Sigmoid colon (tissue), 7 donors: ENCODE measurements at places on chromosomes 4 and X.

GRCh38 chr4:152385551-152385950, 150.3 kb downstream of the FBXW7 start:
- no peaks in the 10 kb centered on the region for H3K27me3 ChIP-seq
- no peak overlapping the region for H3K27ac ChIP-seq
- peaks cover 9% of the 10 kb centered on the region for H3K4me1 ChIP-seq
- DNase-seq: no peak
- H3K4me3 ChIP-seq: no peak overlapping the region

- peak overlapping the region; percentile 55 for H3K4me3 ChIP-seq
- DNase-seq: peak; percentile 79
- no peaks in the 10 kb centered on the region for H3K4me1 ChIP-seq
- peak overlapping the region; percentile 91 for H3K27ac ChIP-seq
- no peaks in the 10 kb centered on the region for H3K36me3 ChIP-seq
- no peaks in the 10 kb centered on the region for H3K27me3 ChIP-seq
These were observed 10.2 kb downstream of the HNRNPH2 start for GRCh38 chrX:101417981-101418841.

DNA sequence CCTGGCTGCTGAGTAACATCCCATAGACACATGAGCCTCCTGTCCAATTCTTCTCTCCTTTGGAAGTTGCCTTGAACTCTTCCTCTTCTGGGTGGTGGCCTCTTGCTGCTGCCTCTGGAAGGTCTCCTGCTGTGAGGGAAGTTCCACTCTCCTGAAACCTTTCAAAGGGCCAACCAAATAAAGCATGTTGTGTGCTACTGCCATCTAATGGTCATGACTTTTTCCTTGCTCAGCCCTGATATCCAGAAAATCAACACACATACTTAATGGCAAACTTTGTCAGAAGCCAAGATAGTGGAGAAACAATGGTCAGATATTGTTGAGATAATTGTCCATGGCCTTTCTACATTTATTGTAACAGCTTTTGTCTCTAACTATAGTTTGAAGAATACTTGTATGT, 19.1 kb upstream of the ZXDA start:
- no peak overlapping the region for H3K4me3 ChIP-seq
- no peaks in the 10 kb centered on the region for H3K36me3 ChIP-seq
- H3K27ac ChIP-seq: no peak overlapping the region
- H3K27me3 ChIP-seq: no peaks in the 10 kb centered on the region
- no peak for DNase-seq

DNA sequence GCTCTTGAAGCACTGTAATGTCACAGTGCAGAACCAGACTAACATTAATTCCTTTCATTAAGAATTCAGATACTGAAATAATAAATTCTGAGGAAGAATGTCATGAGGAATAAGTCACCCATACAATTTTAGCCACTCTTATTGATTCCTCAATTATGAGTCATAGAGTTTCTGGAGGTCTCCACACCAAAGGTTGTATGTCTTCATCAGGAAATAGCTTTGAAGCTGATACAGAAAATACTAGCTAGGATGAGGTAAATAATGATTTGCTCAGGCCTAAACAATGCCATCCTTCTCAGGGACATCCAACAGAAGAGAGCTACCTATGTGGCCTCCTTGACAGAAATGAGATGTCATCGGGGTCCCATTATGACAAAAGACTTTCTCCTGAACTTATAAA, 238.8 kb downstream of the OR13H1 start:
- peaks cover 5% of the 10 kb centered on the region for H3K4me1 ChIP-seq
- H3K27ac ChIP-seq: no peak overlapping the region
- H3K36me3 ChIP-seq: no peaks in the 10 kb centered on the region
- no peak overlapping the region for H3K4me3 ChIP-seq
- DNase-seq: no peak
- no peaks in the 10 kb centered on the region for H3K27me3 ChIP-seq
